Hematopoietic multipotent progenitor cell (in vitro differentiated cells): ENCODE measurements at places on chromosomes 12 and 14.

GRCh38 chr12:124188561-124189405 is 106.1 kb upstream of the RFLNA start:
- DNase-seq = no peak

DNA sequence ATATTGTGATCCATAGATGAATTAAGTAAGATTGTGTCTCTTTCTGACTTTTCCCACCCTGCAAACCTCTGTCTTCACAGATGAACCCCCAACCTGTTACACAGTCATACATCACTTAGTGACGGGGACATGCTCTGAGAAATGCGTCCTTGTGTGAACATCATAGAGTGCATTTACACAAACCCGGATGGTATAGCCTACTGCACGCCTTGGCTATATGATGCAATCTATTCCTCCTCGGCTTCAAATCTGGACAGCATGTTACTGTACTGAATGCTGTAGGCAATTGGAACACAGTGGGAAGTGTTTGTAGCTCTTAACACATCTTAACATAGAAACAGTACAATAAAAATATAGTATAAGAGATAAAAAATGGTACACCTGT is 7.4 kb upstream of the TESPA1 start:
- DNase-seq = no peak

GRCh38 chr12:2574355-2574935 is 220.3 kb upstream of the FKBP4 start:
- no peak for DNase-seq

DNA sequence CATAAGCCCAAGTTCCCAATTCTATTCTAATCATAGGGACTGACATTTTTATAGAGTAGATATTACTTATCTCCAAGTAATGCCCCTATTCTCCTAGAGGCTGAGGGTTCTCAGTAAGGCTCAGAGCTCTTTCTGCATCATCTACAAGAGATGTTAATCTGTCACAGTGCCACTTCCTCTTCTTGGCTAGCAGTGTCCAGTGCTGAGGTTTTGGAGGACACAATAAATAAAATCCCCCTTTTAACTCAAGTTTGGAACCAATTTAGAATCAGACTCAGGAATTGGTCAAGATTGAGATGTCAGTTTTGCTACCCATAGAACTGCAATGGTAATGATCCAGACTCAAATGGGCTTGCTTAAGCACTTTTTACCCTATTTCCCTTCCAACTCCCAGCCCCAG is 154.1 kb upstream of the ARID2 start:
- no peak for DNase-seq

DNA sequence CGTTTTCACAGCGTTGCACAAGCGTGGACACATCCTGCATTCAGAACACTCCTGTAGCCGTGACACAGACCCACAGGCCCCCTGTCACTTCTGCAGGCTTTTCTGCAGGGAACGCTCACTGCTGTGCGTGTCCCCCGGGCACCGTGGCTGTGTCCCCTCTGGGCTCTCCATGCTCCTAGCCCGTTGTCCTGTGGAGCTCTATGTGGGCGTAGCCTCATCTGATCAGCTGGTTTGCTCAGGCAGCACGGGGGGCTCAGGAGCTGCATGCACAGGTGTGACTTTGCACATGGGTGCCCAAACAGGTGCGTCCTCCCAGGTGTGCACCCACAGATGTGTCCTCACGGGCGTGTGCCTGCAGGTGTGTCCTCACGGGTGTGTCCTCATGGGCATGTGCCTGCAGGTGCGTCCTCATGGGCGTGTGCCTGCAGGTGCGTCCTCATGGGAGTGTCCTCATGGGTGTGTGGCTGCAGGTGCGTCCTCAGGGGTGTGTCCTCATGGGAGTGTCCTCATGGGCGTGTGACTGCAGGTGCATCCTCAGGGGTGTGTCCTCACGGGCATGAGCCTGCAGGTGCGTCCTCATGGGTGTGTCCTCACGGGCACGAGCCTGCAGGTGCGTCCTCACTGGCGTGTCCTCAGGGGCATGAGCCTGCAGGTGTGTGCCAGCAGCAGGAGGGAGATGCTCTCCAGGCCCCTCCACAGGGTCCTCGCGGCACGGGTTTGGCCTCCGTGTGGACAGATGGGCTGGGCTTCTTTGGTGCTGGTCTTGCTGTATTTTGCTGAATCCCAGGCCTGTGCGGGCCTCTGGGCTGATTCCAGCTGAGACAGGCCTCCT is 17.5 kb downstream of the MTA1 start:
- no peak for DNase-seq

- DNase-seq = no peak
Measured at GRCh38 chr14:57273236-57273635, 4.5 kb downstream of the AP5M1 start.

GRCh38 chr12:103036581-103037214 is 79.2 kb downstream of the ASCL1 start:
- DNase-seq = no peak

- no peak for DNase-seq
Measured at GRCh38 chr12:111443086-111443485, 37.4 kb downstream of the SH2B3 start.

DNA sequence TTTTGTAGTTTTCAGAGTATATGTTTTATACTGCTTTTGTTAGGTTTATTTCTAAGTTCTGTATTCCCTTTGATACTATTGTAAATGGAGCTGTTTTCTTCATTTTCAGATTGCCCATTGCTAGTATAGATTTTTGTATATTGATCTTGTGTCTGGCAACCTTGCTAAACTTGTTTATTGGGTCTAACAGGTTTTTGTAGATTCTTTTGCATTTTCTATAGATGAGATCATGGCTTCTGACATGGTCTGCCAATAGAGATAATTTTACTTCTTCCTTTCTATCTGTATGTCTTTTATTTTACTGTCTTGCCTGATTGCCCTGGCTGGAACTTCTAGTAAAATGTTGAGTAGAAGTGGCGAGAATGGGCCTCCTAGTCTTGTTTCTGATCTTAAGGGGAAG is 40.3 kb downstream of the ANKRD9 start:
- no peak for DNase-seq
